Skin of body (tissue), 3 donors: ENCODE measurements at places on chromosomes 11 and 22.

- DNase-seq = no peak
Measured at GRCh38 chr22:36016684-36017083, 11.9 kb downstream of the RBFOX2 start.

DNA sequence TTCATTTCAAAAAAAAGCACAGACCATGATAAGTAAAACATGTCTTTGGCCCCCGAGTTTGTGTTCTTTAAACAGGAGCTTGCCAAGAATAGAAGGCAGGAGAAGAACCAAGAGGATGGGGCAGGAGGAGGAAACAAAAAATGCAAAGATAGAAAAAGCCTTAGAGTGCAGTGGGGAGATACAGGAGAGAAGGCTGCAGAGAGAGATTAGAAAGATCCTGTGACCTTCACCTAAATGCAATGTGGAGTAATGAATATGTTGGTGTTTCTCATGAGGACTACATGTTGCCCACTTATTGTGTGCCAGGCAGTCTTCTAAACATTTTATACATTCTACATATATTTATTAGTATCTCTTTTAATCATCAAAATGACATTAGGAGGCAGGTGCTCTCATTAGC is 2.3 kb upstream of the APLNR start:
- no peak for DNase-seq

GRCh38 chr11:61484541-61484940 is 24.0 kb upstream of the LRRC10B start:
- DNase-seq = no peak

DNA sequence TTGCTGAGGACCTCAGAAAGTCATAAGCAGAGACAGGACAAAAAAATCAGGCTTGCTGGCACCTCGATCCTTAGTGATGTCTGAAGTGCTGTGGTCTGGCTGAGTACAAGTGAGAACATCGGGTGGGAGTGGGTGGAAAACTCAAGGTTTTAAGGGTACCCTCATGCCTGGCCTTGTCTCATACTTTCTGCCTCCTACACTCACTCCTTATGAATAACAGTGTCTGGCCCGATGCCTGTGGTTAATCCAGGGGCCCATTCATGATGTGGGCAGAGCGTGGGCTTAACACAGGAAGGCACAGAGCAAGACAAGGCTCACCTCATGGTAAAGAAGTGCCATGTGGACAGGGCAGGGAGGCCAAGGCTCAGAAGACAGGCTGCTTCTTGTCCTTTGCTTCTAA is 11.0 kb upstream of the UCP3 start:
- DNase-seq = no peak

GRCh38 chr11:27910186-27910931 is 197.6 kb downstream of the KIF18A start:
- DNase-seq = no peak

- DNase-seq = no peak
Measured at GRCh38 chr11:128963744-128964325, 21.2 kb upstream of the TP53AIP1 start.

GRCh38 chr22:29268511-29269229 is 602 bp downstream of the EWSR1 start:
- peak; percentile 42 for DNase-seq

DNA sequence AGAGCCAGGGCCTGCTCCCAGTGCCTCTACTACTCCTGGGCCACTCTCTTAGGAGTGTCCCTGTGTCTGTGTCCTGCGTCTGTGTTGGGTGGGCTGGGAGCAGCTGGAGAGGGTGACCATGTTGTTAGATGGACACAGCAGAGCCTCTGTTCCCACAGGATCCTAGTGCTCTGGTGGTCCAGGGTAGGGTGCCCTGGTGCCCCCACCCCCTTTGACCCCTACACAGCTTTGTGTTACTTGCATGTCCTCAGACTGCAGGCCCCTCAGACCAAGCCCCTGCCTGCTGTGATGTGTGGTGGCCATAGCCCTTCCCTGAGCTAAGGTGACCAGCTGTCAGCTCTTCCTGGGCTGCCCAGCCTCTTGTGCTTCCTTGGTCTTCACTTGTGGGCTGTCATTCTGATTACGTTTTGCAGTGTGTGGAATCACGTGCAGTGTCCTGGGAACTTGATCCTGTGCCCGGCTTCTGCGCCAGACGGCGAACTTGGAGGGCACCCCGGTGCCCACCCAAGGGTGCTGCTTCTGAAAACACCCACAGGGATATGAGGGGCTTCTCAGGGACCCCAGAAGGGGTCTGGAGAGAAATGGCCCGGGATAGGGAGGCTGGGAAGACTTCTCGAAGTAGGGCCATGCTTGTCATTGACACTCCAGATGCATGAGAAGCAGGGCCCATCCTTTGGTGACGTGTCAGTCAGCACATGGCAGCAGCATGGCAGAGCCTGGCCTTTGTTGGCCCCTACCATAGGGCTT is 1.5 kb downstream of the TANGO2 start:
- no peak for DNase-seq

DNA sequence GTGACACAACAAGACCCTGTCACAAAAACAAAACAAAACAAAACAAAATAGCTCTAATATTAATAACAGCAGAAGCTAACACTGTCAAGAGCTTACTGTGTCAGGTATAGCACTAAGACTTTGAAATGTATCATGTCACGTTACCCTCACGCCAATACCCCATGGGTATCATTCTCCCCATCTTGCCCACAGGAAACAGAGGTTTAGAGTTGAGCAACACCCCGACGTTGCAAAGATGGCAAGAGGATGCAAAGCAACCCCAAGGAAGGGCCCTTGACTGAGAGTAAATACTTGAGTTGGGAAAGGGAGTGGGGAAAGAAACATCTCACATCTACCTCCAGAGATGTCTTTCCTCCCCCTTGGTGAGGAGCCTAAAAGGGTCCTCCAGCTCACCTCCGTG is 366.8 kb downstream of the LARGE1 start:
- DNase-seq = no peak

GRCh38 chr22:26416670-26417276 is 12.3 kb upstream of the ASPHD2 start:
- no peak for DNase-seq

DNA sequence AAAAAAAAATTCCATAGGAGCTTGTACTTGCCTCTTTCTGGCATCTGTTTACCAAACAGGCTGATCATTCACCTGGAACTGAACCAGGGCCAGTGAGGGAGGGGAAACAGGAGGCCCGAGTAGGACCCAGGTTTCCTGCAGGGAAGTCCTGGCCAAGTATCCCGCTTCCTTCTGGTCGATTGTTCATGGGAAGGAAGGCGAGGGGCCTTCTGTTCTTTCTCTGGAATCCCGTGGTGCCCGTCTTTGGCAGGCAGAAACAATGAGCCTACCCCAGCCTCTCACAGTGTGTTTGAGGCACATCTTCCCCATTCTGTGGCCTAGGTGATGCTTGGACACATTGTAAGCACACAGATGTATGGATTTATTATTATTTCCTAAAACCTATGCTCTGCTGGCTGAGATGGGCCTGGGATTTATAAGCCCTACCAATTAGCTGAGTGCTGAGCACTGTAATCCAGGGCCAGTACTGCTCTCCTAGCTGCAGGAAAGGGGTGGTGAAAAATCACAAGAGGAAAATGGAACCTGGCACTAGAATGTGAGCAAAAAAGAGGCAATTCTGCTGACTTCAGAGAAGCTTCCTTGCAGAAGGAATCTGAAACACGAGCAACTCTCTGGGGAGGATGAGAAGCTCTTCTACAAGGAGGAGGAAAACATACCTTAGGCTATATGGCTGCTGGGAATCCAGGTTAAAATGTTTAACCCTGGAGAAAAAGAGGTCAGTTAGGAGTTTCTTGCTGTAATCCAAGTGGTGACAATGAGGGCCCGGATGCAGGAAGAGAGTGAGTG is 53.5 kb downstream of the PRR5L start:
- no peak for DNase-seq

DNA sequence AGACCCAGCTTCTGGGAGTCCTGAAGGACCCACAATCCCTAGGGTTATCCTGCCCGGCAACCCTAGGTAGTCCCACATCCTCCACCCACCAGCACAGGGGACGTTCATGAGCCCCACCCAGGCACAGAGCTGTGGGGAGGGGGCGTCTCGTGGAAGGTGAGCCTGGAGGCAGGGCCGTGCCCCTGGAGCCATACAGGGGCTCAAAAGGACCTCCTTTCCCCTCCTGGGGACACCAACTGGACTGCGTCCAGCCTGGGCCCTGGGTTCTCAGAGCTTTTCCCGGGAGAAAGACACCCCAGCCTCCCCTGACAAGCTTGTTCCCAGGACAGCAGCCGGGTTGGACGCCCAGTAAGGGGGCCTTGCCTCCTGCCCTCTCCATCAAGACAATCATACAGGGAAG is 78.4 kb downstream of the BRD1 start:
- no peak for DNase-seq

DNA sequence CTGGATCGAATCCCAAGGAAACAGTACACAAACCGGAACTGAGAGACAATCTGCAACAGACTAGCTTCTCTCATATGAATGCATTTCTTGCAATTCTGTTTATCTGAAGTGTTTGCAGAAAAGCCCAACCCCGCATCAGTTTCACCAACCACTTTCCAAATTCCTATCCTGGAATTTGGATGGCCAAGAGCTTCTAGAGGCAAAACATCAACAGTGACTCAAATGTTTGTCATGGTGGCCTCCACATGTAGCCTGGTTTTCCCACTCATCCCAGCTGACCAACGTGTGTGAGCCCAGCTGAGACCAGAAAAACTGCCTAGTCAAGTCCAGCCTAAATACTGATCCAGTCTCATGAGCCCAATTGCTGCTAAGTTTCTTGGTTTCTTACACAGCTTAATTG is 8.3 kb upstream of the MIEF1 start:
- DNase-seq = no peak

DNA sequence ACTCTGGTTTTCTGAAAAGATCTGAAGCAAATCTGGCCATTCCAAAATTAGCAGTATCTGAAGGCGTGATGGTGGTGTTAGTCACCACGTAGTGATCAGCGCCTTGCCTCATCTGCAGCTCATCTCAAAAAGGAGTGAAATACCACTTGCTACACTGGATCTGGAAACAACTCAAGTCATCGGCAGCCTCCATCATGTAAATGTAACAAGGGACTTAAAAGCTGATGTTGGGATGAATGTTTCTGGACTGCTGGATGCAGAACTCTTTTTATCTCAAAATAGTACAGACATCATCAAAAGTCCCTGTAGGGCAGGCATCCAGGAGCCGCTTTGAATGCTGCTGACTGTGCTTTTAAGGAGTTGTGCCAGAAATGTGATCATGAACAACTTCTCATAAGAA is 14.1 kb upstream of the APLP2 start:
- DNase-seq = no peak

DNA sequence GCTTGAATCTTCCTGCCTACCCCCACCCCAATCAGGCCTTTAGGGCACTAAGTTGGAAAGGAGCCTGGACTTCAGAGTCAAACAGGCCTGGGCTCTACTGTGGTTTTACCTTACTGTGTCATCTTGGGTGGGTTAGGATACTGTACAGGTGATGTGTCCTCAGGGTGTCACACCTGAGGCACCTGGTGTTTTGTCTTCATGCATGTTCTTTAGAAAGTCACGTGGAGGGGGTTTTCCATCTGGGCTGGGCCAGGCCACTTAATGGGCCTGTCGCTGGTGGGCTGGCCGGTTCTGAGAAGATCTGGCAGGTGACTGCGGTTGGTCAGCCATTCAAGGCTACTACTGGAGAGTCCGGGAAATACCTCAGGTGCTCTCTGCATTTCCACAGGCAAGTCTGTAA is 92.6 kb downstream of the SWAP70 start:
- no peak for DNase-seq

DNA sequence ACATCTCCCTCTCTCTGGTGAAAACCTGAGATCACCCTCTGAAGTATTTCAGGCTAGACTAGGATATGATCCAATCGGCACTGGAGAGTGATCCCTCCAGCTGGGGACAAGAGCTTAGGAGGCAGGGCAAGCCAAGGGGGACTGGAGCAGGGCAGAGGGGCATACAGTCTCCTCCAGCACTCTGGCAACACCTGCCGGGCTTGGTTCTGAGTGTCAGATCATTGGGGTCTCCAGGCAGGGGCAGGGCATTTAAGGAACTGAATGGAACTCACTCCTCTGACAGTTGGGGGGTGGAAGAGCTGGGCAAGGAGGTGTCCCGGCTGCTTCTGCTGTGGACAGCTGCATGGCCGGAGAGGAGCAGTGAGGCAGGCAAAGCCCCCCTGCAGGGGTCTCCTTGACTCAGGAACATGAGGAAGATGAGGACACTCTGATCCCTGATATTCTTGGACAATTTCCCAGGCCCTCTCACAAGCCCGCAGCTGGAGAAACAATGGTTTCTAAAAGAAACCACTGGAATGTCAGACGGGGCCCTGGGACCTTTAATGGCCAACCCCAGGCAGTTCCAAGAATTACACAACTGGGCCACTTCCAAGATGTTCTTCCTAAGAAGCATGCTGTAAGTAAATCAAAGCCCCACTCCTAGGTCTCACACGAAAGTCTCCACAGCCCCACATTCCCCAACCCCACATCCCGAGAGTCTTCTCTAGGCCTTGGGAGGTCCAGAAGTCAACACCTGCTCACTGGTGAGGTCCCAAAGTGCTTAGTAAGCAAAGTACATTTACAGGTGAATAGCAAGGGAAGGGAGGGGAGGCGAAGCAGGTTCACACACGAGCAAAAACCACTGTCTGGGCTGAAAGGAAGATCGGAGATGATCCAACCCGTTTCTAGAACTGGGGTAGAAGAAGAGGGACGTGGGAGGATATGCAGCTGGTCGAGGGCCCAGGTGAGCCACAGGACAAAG is 1.2 kb upstream of the CCDC86 start:
- peak; percentile 51 for DNase-seq

- no peak for DNase-seq
Measured at GRCh38 chr11:96090711-96091110, 166.8 kb upstream of the MTMR2 start.

DNA sequence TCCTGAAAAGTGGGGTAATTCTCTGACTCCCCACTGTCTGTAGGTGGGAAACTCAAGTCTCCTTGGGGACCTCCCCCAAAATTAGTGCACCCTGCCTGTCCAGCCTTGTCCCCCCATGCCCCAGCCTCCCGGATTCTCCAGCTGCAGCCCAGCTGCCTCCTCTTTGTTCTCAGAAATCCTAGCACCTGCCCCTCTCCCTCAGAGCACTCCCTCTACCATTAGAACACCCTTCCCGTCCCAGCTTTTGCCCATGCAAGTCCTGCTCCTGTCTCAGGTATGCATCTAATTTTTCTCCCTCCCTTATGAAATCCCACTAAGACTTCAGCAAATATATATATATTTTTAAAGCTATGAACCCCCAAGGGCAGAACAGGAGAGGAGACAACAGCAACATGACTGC is 37.3 kb downstream of the LRFN4 start:
- DNase-seq = no peak
